ENCODE measurements at places on chromosomes 4 and X.

GRCh38 chrX:38561126-38561868 lies at the start of gene TSPAN7:
TSS of gene TSPAN7 (plus strand) at chrX:38561542. CDS start at chrX:38561547, 5 bp downstream.
- DNase-seq: peak; percentile 72

- DNase-seq: no peak
These were observed 45.6 kb downstream of the RFC1 start for GRCh38 chr4:39320381-39321115.

DNA sequence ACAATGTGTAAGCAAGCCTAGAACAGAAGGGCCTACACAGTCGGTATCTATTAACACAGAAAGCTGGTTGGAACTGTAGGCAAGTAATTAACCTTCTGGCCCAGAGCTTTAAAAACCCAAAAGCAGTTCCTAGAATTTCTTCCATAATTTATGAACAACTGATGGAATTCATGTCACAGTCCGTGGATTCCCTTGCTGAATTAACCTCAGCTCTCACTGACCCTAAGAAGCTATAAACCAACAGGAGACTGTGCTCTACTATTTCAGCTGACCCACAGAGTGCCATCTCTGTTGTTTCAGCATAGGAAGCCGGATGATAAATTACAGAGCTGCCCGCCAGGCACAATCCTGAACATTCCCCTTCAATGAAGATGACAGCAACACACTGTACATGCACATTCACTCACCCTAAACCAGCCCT lies 157.3 kb downstream of the PRDM5 start:
- no peak for DNase-seq

GRCh38 chr4:25535278-25535677 lies 120.4 kb upstream of the SLC34A2 start:
- no peak for DNase-seq

DNA sequence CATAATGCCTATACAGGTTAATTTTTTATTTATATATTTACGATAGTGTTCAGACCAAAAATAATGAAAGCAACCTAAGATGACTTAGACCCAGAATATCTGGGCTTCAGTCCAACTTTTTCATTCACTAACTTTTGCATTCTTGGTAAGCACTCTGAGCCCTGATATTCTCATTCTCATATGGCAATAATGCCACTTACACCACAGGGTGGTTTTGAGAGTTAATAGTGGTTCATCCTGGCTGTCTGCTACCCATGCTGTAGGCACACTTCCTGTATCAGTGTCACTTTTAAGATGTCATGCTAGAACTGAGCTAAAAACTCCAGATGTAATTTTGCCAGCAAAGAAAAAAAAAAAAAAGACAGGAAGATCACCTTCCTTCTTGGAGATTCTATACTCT lies 508.7 kb upstream of the FMR1 start:
- DNase-seq: no peak

Data from CD4-positive, alpha-beta memory T cell (primary cell).